ENCODE measurements at places on chromosomes 5 and 9.

DNA sequence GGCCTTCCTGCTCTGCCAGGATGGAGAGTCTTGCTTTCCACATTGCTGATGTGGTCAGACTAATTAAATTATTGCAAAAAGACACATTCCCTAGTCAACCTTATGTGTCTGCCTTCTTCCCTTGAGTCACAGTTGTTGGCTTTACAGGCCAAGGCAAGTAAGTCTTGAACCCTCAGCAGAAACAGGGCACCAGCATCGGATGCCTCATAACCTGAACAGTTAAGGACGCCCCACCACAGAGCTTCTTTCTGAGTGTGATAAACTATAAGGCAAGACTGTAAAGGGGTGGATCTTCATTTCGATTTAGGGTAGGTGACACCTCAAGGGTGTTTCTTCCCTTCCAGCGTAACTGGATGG, 670 bp upstream of the KIF2A start:
- DNase-seq = no peak

- no peak for DNase-seq
These were observed 16.9 kb downstream of the C9orf85 start for GRCh38 chr9:71928376-71928775.

- DNase-seq = peak; percentile 81
These were observed 37.6 kb upstream of the ORM1 start for GRCh38 chr9:114285166-114285867.

DNA sequence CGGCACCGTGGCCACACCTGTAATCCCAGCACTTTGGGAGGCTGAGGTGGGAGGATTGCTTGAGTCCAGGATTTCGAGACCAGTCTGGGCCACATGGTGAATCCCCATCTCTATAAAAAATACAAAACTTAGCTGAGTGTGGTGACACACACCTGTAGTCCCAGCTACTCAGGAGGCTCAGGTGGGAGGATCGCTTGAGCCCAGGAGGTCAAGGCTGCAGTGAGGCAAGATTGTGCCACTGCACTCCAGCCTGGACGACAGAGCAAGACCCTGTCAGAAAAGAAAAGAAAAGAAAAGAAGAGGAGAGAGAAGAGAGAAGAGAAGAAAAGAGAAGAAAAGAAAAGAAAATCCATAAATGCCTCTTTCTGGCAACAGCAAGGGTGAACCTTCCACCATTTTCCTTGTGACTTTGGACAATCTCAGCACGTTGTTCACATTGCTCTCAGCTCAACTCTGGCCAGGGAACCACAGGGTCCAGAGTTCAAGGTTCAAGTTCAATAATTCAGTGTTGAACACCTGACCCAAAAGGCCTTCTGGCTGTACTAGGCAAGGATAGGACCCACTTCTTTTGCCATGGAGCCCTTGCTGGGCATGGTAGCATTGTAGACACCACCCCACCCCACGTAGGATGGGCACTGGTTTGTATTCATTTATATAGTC, 14.6 kb upstream of the DUSP1 start:
- no peak for DNase-seq

Data from aorta (tissue), 5 donors.